ENCODE measurements at places on chromosomes 16 and 17.
A peak's percentile ranks its signal among the peaks of the same experiment; 100 is the strongest.

GRCh38 chr17:66431910-66432309 lies 129.5 kb downstream of the PRKCA start:
- DNase-seq, result no peak

DNA sequence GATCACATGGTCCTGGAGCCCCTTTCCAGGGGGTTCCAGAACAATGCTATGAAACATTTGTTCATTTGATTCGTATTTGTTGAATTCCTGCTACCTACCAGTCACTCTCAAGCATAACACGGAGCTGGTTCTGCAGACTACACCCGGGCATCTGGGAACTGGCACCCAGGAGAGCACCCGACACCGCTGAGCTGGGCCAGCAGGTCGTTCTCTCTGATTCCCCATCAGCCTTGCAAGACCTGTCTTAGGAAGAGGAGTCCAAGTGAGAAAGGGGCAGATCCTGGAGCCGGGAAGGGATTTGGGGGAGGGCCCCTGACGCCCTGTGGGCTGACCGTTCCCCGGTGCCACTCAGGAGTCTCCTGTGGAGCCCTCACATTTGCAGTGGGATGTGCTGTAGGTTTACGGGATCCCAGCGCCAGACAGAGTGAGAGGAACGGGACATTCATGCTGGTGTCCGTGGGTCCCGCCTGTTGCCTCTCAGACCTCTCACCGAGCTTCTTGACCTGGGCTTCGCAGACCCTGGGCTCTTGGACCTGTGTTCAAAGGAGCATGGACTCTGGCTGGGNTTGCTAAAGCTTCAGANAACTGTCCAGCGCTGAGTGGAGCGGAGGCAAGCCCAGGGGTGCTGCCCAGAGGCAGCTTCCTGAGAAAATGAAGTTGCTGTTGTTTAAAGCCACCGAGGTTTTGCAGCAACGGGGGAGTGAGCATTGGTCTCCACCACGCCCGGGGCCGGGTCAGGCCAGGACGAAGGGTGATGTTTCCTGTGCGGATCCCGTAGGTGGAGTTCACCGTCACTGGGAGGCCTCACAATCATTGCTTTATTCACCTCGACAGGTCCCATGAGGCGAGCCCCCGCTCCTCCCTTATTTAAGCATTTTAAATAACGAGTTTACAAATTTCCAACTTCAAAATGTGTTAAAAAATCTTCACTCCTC lies 49.2 kb downstream of the METRNL start:
- DNase-seq, result no peak

- DNase-seq, result no peak
Measured at GRCh38 chr17:75064867-75065561, 18.0 kb downstream of the KCTD2 start.

GRCh38 chr17:38577645-38578173 lies 28.0 kb downstream of the SRCIN1 start:
- no peak for DNase-seq

- DNase-seq, result peak; percentile 33
Measured at GRCh38 chr16:84647828-84648594, at the start of gene KLHL36. Gene KLHL36, plus strand, starts transcription at chr16:84648511. Its CDS starts 2,357 bp downstream, at chr16:84650868.

GRCh38 chr17:79887451-79887991 lies 48.3 kb upstream of the CBX4 start:
- DNase-seq, result no peak

DNA sequence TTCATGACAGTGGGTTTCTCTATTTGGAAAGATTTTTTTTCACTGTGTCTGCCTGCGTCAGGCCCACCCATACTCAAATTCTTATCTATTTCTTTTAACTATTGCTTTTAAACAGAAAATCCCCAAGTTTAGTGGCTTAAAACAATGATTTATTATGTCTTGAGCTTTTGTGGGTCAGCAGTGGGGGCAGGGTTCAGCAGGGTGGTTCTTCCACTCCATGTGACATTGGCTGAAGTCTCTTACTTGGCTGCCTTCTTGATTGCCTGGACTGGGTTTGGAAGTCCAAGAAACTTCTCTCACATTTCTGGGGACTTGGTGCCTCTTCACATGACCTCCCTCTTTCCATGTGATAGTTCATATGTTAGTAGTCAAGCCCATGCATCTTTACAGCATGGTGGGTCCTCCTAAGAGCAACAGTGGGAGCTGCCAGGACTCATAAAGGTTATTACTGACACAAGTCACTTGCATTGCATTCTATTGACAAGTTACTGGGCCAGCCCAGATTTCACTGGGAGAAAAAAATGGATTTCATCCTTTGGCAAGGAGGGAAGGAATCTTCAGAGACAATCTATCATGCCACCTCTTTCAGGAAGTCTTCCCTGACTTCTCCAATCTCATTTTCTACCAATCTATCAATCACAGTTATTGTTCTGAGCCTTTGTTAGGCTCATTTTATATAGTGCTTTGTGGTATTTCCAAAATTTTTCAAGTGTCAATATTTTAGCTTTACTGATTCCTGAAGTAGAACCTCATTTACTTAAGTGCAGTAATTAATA lies 436.1 kb downstream of the XYLT1 start:
- DNase-seq, result no peak

- DNase-seq, result peak; percentile 36
Measured at GRCh38 chr17:74566132-74566753, 1.1 kb downstream of the CD300H start.

DNA sequence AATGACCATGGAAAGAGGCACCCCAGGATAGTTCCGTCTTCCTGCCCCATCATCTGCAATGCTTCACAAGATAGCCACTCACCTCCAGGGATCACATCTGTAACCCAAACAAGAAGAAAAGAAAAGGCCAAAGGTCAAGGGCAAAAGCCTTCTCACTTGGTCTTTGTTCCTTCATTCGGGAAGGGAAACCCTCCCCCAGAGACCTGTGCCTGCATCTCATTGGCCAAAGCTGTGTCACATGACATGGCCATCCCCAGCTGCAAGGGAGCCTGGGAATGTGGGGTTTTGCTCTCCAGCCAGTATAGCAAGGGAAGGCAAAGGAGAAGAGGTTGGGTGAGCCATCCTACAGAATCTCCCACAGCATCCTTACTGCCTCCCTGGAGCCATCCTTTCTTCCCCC lies 47.9 kb downstream of the NOL11 start:
- no peak for DNase-seq

DNA sequence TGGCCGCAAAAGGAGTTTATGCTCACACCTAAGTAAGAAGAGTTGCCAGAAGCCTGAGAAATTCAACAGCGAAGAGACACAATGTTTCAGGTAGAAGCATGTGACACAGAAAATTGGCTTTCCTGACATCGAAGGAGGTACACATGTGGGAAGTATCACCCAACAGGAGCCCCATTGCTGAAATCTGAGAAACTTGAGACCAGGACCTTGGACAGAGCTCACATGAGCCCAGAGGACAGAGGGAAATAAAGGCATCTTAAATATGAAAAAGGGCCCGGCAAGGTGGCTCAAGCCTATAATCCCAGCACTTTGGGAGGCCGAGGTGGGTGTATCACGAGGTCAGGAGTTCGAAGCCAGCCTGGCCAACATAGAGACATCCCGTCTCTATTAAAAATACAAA lies 304.1 kb upstream of the C16orf82 start:
- DNase-seq, result no peak

- DNase-seq, result no peak
Measured at GRCh38 chr17:41338961-41339485, 11.6 kb downstream of the KRT33A start.

Measured in NCI-H1436 (cell line).